Activated T-cell treated with anti-CD3 and anti-CD28 coated beads, Interleukin-2, amount 50 U/mL, for 72 hours (primary cell): ENCODE measurements at places on chromosomes 3 and 15.

DNA sequence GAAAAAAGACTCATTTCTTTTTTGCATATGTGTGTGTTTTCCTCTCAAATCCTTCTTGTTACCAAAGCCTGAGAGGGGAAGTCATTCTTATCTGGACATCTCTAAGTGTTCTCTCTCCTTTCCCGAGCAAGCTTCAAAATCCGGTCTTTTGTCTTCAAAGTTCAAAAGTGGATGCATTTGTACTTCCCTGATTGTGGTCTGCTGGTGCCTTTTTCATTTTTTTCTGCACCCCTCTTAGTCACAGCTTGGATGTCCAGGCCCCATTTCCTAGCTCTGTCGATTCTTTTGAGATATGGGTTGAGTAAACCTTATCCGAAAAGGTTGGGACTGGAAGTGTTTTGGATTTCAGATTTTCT lies 34.8 kb downstream of the EHD4 start:
- H3K27ac ChIP-seq: peak overlapping the region; percentile 95
- H3K27me3 ChIP-seq: no peaks in the 10 kb centered on the region
- H3K4me1 ChIP-seq: peaks cover 82% of the 10 kb centered on the region
- H3K4me3 ChIP-seq: peak overlapping the region; percentile 76
- H3K36me3 ChIP-seq: peaks cover 6% of the 10 kb centered on the region
- DNase-seq: no peak

DNA sequence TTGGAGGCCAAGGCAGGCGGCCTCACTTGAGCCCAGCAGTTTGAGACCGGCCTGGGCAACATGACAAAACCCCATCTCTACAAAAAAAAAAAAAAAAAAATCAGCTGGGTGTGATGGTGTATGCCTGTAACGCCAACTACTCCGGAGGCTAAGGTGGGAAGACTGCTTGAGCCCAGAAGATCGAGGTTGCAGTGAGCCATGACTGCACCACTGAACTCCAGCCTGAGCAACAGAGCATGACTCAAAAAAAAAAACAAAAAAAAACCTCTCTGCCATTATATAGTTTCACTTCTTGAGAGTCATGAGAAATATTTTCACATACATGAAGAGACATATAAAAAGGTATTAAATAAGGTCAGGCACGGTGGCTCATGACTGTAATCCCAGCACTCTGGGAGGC lies 45.9 kb upstream of the CP start:
- H3K4me3 ChIP-seq: no peak overlapping the region
- no peaks in the 10 kb centered on the region for H3K36me3 ChIP-seq
- no peaks in the 10 kb centered on the region for H3K27me3 ChIP-seq
- no peak overlapping the region for H3K27ac ChIP-seq
- H3K4me1 ChIP-seq: no peaks in the 10 kb centered on the region

DNA sequence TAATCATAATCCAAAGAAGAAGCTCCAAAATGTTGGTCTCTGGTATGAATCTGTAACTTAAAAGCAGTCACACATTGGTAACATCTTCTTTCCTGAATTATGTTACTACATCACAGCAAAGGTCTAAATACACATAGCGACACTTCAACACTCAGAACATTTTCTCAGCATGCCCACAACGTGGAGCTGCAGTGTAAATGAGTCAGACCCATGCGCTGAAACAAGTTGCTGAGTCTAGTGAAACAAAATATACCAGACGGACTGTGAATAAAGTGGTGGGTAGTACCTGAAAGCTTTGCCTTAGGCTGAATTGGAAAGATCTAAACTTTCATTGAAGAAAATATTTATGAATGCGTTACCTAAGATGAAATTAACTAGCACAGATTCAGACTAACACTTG lies 33.2 kb upstream of the GOLGA8B start:
- H3K4me3 ChIP-seq: no peak overlapping the region
- H3K4me1 ChIP-seq: no peaks in the 10 kb centered on the region

- H3K27ac ChIP-seq: no peak overlapping the region
- H3K4me1 ChIP-seq: no peaks in the 10 kb centered on the region
- H3K4me3 ChIP-seq: no peak overlapping the region
- no peaks in the 10 kb centered on the region for H3K27me3 ChIP-seq
Observed at GRCh38 chr3:103367481-103367880, 932.7 kb downstream of the ZPLD1 start.

- H3K27ac ChIP-seq: no peak overlapping the region
- no peak overlapping the region for H3K4me3 ChIP-seq
- H3K4me1 ChIP-seq: no peaks in the 10 kb centered on the region
Observed at GRCh38 chr15:35630532-35630931, 84.6 kb upstream of the DPH6 start.

DNA sequence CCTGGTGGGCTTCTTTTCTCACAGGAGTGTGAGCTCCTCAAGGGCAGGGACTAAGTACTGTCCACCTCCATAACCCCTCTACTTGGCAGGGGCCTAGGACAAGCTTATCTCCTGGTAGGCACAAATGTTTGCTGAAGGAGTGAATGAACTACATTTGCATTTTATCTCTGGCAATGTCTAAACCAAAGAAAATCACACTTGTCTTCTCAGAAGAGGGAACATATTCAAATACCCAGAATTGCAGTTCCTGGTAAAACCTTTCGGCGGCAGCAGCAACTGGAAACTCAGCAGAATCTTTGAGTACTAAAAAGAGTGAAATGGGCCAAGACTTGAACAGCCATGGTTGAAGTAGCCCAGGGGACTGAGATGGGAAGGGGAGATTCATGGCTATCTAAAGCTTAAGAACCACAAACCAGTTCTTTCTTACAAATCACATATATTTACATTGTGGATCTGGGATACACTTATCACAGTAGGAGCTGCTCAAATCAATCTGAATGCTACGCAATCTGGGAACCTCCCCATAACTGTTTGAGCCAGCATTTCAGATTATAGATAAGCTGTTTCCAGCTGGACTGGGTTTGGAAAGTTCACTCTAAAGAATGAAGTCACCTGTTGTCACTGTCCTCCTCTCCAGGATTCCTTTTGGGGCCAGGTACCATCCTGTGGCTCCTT lies 18.7 kb upstream of the PTPN9 start:
- peak overlapping the region; percentile 93 for H3K27ac ChIP-seq
- H3K36me3 ChIP-seq: peaks cover 3% of the 10 kb centered on the region
- no peaks in the 10 kb centered on the region for H3K27me3 ChIP-seq

DNA sequence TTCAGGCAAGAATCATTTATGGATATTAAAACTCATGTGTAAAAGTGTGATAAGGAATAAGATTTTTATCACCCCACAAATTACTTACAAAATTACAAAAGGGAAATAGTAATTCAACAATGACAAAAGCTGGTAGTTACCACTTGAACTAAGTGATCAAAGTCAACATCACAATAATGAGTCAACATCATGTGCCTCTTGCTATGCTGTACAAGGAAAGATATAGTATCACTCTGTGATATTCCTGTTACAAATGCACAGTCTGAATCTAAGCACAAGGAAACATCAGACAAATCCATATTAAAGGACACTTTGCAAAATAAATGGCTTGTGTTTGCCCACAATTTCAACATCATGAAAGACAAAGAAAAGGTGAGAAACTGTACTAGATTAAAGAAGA lies 90.5 kb upstream of the PLCL2 start:
- no peak overlapping the region for H3K4me3 ChIP-seq
- H3K36me3 ChIP-seq: peaks cover 5% of the 10 kb centered on the region
- H3K27me3 ChIP-seq: peaks cover 9% of the 10 kb centered on the region
- no peak for DNase-seq
- H3K4me1 ChIP-seq: peaks cover 47% of the 10 kb centered on the region

DNA sequence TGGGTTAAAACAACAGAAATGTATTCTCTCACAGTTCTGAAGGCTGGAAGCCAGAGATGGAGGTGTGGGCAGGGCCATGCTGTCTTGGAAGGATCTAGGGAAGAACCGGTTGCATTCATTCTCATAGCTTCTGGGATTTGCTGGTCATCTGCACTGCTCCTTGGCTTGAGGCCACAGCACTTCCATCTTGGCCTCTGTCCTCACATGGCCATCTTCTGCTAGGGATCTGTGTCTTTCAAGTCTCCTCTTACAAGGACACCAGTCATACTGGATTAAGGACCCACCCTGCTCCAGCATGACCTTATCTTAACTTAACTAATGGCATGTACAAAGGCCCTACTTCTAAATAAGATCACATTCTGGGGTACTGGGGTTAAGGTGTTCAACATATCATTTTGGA lies 47.7 kb downstream of the RPLP1 start:
- DNase-seq: no peak
- H3K36me3 ChIP-seq: no peaks in the 10 kb centered on the region
- no peak overlapping the region for H3K4me3 ChIP-seq
- H3K27me3 ChIP-seq: peaks cover 6% of the 10 kb centered on the region
- H3K4me1 ChIP-seq: peaks cover 17% of the 10 kb centered on the region
- no peak overlapping the region for H3K27ac ChIP-seq

DNA sequence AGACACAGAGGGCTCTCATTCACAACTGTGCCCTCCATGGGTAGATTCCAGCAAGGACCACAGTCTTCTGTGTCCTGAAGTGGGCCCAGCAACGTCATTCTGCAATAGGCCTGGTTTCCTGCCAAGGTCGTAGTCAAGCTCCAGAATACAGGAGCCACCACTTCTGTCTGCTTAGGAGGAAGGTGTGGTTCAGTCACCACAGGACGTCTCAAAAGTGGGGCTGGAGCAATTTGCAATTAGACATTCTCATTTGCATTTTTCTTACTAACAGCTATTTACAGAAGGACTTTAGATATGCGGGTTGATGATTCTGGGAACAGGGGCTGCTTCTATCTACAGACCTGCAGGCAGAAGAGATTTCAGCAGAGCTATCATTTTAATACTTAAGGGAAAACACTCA lies 58.7 kb upstream of the MYRIP start:
- H3K4me1 ChIP-seq: no peaks in the 10 kb centered on the region
- H3K27me3 ChIP-seq: peaks cover 7% of the 10 kb centered on the region
- H3K27ac ChIP-seq: no peak overlapping the region
- no peak for DNase-seq
- H3K4me3 ChIP-seq: no peak overlapping the region

DNA sequence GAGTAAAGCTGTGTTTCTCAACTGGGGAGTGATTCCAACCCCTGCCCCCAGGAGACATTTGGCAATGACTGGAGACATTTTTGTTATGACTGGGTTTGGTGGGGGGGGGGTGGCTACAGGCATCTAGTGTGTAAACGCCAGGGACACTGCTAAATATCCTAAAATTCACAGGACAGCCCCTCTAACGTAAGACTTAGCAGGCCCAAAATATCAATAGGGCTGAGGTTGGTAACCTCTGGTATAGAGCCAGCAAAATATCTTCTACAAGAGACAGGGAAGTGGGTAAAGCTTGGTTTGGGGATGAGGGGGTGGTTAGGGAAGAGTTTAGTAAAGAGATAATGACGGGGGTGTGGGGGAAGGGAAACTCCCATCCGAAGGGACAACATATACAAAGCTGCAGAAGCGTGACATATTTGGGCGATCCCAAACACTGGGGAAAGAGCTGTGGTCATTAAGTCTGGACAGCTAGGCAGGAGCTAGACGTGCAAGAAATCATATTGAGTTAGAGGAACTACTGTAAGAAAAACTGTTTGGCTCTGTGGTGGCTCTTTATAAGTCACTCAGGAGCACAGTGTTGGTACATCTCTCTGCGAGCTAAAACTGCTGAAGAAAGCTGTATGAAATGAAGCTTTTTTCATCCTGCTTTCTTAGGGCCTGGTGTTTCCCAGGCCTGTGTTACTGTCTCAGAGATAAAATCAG lies 697 bp upstream of the TRIM69 start:
- peak; percentile 66 for DNase-seq
- H3K4me3 ChIP-seq: peak overlapping the region; percentile 76
- H3K27ac ChIP-seq: peak overlapping the region; percentile 100
- H3K36me3 ChIP-seq: peaks cover 7% of the 10 kb centered on the region
- H3K4me1 ChIP-seq: peaks cover 70% of the 10 kb centered on the region
- H3K27me3 ChIP-seq: no peaks in the 10 kb centered on the region

DNA sequence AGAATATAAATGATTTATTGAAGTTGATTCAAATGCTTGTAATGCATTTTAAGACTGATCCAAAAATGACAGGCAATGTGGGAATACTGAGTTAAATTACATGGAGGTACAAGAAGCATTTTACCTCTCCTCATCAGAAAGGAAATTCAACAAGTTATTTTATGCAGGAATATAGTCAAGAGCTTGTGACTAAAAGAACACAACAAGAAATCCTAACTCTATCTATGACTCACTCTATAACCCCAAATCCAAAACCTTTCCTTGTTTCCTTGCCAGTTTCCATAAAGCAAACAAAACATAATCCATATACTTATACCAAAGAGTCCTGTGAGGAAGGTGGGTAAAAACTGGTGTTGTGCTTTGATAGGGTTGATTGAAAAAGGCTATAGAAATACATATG lies 30.8 kb downstream of the SIN3A start:
- peaks cover 28% of the 10 kb centered on the region for H3K4me1 ChIP-seq
- no peaks in the 10 kb centered on the region for H3K27me3 ChIP-seq
- H3K27ac ChIP-seq: no peak overlapping the region

DNA sequence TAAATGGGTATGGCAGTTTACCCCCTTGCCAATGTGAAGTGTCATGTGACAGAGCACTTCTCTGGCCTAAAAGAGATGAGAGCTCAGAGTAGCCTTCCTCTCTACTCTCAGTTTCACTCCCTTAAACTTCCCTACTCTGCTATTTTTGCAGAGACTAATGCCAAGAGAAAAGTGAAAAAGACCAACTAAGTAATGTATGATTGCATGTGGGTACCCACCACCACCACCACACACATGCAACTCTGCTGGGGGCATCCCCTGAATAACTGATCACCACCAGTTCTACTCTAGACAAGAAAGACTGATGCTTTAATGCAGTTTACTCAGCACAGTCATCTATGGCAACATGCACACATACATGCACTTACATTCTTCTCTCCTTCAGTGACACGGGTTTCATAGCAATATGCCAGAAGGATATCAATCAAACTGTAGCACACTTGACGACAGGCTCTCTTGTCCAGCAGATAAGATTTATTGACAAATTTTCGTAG lies 31.3 kb downstream of the SHQ1 start:
- H3K4me3 ChIP-seq: no peak overlapping the region
- H3K27ac ChIP-seq: no peak overlapping the region
- H3K27me3 ChIP-seq: no peaks in the 10 kb centered on the region
- peak; percentile 58 for DNase-seq

- no peaks in the 10 kb centered on the region for H3K4me1 ChIP-seq
- DNase-seq: no peak
- no peaks in the 10 kb centered on the region for H3K36me3 ChIP-seq
- no peaks in the 10 kb centered on the region for H3K27me3 ChIP-seq
- H3K27ac ChIP-seq: no peak overlapping the region
- H3K4me3 ChIP-seq: no peak overlapping the region
Observed at GRCh38 chr15:52100807-52101442, 11.7 kb downstream of the BCL2L10 start.

- no peak overlapping the region for H3K4me3 ChIP-seq
- H3K36me3 ChIP-seq: no peaks in the 10 kb centered on the region
- H3K27ac ChIP-seq: no peak overlapping the region
- no peaks in the 10 kb centered on the region for H3K27me3 ChIP-seq
Observed at GRCh38 chr15:48472756-48473155, 141.5 kb downstream of the DUT start.

GRCh38 chr3:67415511-67415910 lies 238.9 kb downstream of the SUCLG2 start:
- H3K27me3 ChIP-seq: no peaks in the 10 kb centered on the region
- DNase-seq: no peak
- H3K4me3 ChIP-seq: no peak overlapping the region
- peaks cover 8% of the 10 kb centered on the region for H3K36me3 ChIP-seq

- peaks cover 6% of the 10 kb centered on the region for H3K27me3 ChIP-seq
- H3K36me3 ChIP-seq: no peaks in the 10 kb centered on the region
- H3K27ac ChIP-seq: no peak overlapping the region
- H3K4me3 ChIP-seq: no peak overlapping the region
- H3K4me1 ChIP-seq: peaks cover 16% of the 10 kb centered on the region
Observed at GRCh38 chr3:46626039-46626438, 13.7 kb downstream of the FAM240A start.
